ENCODE measurements at places on chromosomes 16 and 17.

DNA sequence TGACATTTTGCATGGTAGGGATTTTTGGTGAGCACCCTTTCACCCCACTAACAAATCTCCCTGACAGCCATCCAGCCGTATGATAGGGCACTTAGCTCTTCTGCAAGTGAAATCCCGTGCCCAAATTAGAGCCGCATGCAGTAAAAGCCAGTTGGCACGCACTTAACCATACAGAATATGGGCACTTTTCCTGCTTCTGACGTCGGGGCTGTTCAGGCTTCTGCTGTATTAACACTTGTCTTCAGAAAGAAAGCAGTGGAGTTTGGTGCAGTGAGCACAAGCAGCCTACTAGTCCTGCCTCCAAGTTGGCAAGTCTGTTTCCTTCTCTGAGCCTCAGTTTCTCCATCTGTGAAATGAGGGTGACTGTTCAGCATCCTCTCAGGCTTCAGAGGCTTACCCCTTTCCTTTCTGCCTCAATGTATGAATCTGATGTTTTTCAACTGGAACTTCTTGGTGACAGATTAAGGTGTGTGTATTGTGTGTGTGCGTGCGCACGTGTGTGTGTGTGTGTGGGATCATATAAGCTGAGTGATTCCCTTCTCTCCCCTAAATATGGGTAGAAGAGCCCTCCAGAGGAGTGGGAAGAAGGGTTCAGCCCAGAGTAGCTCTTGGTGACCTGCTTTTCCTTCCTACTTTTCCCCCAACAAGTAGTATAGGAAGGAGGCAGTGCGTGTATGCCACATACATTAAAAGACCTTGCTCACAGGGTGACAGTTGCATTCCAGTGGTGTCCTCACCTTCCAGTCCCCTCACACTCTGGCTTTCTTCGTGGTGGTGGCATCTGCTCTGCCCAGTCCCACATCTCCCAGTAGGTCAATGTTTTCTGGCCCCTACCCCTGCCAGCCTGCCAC lies 19.0 kb downstream of the IGF2BP1 start:
- H3K4me1 ChIP-seq = peaks cover 10% of the 10 kb centered on the region
- no peak for DNase-seq
- no peaks in the 10 kb centered on the region for H3K27me3 ChIP-seq
- H3K36me3 ChIP-seq = 0 out of 2 replicates have a peak, but pooled peaks cover 7% of the 10 kb centered on the region

DNA sequence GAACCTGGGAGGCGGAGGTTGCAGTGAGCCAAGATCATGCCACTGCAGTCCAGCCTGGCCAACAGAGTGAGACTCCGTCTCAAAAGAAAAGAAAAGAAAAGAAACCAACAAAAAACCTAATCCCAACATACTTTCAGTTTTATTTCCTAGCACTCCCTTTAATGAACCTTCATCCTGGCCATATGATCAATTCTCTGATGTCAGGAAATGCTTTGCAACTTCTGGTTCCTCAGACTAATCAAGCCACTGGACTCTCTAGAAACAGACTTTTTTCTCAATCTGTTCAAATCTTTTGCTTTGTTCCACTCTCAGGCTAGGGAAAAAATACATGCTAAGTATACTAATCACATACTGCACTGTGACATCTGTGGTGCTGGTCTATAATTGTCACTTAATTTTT lies 13.4 kb upstream of the PSMC3IP start:
- no peaks in the 10 kb centered on the region for H3K4me1 ChIP-seq
- no peaks in the 10 kb centered on the region for H3K27me3 ChIP-seq
- no peak for DNase-seq
- H3K4me3 ChIP-seq = no peak overlapping the region

DNA sequence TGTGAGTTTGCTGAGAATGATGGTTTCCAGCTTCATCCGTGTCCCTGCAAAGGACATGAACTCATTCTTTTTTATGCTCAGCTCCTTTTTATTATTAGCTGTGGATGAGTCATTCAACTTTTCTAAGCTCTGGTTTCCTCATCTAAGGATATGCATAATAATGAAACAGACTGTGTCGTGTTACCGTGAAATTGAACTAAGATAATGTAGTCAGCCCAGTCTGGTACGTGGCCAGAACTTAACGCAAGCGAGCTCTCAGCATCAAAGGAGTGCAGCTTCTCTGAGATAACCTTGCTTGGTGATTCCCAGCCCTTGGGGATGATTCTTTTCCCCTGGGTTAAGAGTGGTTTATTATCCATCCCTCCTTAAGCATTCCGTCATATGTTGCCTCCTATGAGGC lies 454.3 kb upstream of the EEF2KMT start:
- DNase-seq = no peak
- H3K4me3 ChIP-seq = no peak overlapping the region
- H3K36me3 ChIP-seq = no peaks in the 10 kb centered on the region

DNA sequence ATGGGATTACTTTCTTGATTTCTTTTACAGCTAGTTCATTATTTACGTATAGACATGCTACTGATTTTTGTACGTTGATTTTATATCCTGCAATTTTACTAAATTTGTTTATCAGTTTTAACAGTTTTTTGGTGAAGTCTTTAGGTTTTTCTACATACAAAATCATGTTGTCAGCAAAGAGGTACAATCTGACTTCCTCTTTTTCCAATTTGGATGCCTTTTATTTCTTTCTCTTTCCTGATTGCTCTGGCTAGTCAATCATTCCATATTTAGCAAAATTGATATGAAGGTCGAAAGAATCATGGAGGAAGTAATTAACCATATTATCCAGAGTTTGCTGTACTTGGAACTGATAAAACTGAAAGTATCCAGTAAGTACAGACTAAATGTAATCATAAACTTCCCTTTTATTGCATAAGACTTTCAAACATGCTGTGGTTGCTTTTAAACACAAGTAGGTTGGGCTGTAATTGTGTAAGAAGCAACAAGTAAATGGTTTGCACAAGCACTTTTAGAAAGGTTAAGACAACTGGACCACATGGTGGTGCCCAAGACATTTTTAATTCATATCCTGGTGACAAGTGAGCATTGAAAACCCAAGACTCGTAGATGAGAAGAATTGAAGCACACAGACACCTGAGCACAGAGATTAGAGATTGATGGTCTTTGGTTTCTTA lies 8.4 kb downstream of the GDE1 start:
- no peaks in the 10 kb centered on the region for H3K27me3 ChIP-seq
- H3K27ac ChIP-seq = no peak overlapping the region
- H3K4me1 ChIP-seq = peaks cover 57% of the 10 kb centered on the region
- no peak for DNase-seq

DNA sequence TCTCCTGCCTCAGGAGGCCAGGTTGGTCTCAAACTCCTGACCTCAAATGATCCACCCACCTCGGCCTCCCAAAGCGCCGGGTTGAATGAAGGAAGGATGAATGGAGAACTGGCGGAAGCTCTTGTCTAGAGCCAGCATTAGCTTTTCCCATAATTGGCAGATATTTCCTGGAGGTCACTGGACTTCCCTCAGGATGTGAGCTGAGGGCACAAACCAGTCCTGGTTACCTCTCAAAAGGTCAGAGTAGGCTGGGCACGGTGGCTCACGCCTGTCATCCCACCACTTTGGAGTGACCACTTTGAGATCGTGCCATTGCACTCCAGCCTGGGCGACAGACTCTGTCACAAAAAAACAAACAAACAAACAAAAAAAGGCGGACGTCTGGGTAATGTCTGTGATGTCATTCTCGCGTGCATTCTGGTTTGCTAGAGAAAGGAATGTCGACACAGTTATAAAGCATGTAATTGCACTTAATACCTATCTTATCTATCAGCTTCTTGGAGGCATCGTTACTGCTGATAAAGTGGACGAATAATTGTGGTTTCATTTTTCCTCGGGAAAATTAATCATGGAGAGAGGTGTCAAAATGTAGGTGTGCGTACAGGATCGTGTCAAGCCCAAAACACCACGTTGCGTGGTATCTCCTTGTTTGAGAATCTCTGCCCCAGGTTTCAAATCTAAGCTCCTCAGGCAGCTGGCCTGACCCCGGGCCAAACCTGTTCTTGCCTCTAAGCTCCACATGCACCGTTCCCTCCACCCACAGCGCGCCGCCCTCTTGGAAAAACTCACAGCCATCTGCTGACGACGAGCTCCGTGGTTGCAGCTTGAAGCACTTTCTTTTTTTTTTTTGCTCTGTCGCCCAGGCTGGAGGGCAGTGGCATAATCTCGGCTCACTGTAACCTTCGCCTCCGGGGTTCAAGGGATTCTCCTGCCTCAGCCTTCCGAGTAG lies 6.4 kb upstream of the CRK start:
- no peak overlapping the region for H3K4me3 ChIP-seq
- no peak overlapping the region for H3K27ac ChIP-seq
- H3K4me1 ChIP-seq = peaks cover 13% of the 10 kb centered on the region

DNA sequence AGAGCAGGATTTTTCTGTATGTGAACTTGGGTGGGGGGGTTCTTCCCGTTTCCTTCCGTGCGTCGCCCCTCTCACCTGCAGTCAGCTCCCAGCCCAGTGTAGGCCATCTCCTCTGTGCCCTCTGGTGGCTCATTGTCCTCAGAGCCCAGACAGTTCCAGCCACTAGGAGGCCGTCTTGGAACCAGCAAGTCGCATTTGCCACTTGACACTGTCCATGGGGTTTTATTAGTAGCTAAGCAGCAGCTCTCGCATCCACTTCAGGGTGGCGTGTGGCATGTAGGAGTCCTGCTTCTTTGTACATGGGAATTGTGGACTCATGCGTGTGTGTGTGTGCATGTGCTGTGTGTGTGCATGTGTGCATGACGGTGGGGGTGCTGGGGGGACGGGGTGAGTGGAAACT lies 74.0 kb downstream of the SEC14L1 start:
- H3K27me3 ChIP-seq = no peaks in the 10 kb centered on the region
- no peak overlapping the region for H3K27ac ChIP-seq
- H3K36me3 ChIP-seq = no peaks in the 10 kb centered on the region
- H3K4me1 ChIP-seq = no peaks in the 10 kb centered on the region
- DNase-seq = no peak
- no peak overlapping the region for H3K4me3 ChIP-seq

- H3K27ac ChIP-seq = no peak overlapping the region
- no peak for DNase-seq
- H3K27me3 ChIP-seq = no peaks in the 10 kb centered on the region
- peaks cover 6% of the 10 kb centered on the region for H3K4me1 ChIP-seq
- 0 out of 2 replicates have a peak, but pooled peaks cover 6% of the 10 kb centered on the region for H3K36me3 ChIP-seq
These were observed 5.7 kb downstream of the HAGH start for GRCh38 chr16:1820946-1821290.

- H3K4me3 ChIP-seq = no peak within 1 kb of the TSS
- no peaks in the 10 kb centered on the region for H3K36me3 ChIP-seq
- H3K4me1 ChIP-seq = no peaks in the 10 kb centered on the region
- peaks cover 14% of the 10 kb centered on the region for H3K27me3 ChIP-seq
- H3K27ac ChIP-seq = no peak within 1 kb of the TSS
These were observed at the start of gene CD79B for GRCh38 chr17:63931981-63932561. Gene CD79B (minus strand): TSS chr17:63932331. CDS start chr17:63932261, 70 bp downstream.

Data from PC-9 (cell line).